ENCODE measurements at places on chromosomes 1 and 21. TPM values are rescaled to one million over a fixed set of nuclear protein-coding genes. Genes with fewer than 3 reads are reported as not detected.

The RBP7 gene
- 1.2 TPM for total RNA-seq

The OLFM3 gene
- not detected for total RNA-seq

The ADARB1 gene
- 3.1 TPM for total RNA-seq

The AK5 gene
- total RNA-seq, result 0.33 TPM

The BNIPL gene
- total RNA-seq, result 0.84 TPM

The CHI3L1 gene
- total RNA-seq, result 26.7 TPM

The TRPM2 gene
- 1.3 TPM for total RNA-seq

The SLAMF1 gene
- 0.09 TPM for total RNA-seq

The C1orf185 gene
- not detected for total RNA-seq

The PLA2G2D gene
- total RNA-seq, result 0.08 TPM

The LPAR3 gene
- total RNA-seq, result 0.56 TPM

The GPR25 gene
- not detected for total RNA-seq

The SUSD4 gene
- total RNA-seq, result 3.8 TPM

The ELF3 gene
- 10.1 TPM for total RNA-seq

The ADAMTS5 gene
- total RNA-seq, result 0.92 TPM

The CDA gene
- total RNA-seq, result 8.1 TPM

The HCN3 gene
- total RNA-seq, result 0.84 TPM

The CHIA gene
- not detected for total RNA-seq

The LPGAT1 gene
- 48.7 TPM for total RNA-seq

The FBXO44 gene
- total RNA-seq, result 6.4 TPM
